Endodermal cell (in vitro differentiated cells): ENCODE measurements at places on chromosomes 1 and 21. TPM values are rescaled to one million over a fixed set of nuclear protein-coding genes. Genes with fewer than 3 reads are reported as not detected.
A peak's percentile ranks its signal among the peaks of the same experiment; 100 is the strongest.

DNA sequence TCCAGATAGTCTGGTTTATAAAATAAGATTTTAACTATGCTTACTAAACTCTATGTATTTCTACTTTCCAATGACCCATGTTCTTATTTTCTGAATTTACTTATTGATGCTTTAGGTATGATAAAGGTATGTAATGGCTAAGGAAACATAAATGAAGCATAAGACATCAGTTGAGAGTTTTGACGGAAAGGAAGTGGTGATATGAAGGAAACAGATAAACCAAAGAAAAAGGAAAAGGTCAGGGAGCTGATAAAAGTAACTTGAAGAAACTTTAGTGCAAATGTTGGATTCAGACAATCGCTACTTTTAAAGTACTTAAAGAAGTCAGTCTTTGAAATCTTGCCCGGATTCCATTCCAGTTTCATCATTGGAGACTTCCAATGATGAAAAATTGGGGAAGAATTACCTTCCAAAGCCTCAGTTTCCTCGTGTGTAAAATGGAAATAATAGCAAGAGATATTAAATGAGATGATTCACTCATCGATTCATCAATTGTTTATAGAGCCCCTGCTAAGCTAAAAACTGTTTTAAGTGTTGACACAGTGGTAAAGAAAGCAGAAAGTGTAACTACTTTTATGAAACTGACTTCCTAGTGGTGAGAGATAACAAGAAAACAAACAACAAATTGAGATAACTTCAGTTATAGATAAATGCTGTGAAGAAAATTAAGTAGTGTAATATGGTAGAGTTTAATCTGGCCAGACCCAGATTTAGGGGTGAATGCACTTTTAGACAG is 10.6 kb downstream of the PTPRC start:
- no peak for DNase-seq

DNA sequence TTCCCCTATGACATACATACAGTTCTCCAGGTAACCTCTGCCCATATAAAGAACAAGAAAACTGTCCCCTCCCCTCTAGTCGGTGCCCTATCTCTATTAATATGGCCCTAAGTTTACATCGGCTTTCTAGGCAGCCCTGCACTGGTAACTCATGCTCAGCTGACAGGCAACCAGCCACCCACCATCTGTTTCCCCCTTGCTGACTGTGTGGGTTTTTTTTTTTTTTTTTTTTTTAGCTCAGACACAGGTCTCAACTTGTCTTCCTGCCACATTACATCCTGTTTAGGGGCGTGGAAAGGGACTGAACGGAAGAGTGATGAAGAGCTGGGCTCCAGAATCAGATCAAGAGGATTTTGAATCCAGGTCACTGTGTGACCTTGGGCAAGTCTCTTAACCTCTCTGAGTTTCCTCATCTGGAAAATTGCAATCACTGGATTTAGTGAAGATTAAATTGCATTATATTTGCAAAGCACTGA is 14.0 kb downstream of the LAPTM5 start:
- DNase-seq, result no peak

DNA sequence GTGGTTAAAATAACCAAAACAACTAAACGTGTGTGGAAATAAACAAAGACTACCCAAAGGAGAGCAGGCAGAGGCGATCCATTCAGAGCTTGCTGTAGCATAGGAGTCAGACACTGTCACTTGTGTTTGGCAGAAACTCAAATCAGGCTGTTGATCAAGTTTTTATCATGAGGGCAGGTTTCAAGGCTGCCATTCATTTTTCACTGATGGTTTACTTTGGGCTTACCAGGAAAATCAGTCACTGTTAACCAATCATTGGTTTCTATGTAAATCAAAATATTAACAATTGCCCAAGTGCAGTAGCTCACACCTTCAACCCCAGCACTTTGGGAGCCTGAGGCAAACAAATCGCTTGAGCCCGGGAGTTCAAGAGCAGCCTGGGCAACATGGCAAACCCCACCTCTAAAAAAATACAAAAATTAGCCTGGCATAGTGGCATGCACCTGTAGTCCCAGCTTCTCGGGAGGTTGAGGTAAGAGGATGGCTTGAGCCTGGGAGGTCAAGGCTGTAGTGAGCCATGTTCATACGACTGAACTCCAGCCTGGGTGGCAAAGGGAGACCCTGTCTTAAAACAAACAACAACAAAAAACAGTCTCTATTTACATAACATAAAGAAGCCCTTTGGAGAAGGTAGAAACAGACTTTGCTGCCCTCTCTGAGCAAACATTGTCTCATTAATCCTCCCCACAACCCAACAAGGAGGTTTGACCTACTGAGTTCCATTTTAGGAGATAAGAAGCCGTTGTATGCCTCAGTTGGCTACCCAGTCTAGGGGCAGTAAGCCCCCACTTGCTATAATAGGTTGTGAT is 21.1 kb upstream of the ETS2 start:
- DNase-seq, result no peak

Gene SZT2
- 44.6 and 55.6 TPM in 2 replicates for total RNA-seq

- DNase-seq, result no peak
These were observed 51.3 kb downstream of the PTGS2 start for GRCh38 chr1:186628910-186629309.

Gene KLF18
- total RNA-seq, result not detected in 3 replicates

Gene ANKRD45
- 1.2 to 1.9 TPM (median 1.6 TPM) in 3 replicates for total RNA-seq

DNA sequence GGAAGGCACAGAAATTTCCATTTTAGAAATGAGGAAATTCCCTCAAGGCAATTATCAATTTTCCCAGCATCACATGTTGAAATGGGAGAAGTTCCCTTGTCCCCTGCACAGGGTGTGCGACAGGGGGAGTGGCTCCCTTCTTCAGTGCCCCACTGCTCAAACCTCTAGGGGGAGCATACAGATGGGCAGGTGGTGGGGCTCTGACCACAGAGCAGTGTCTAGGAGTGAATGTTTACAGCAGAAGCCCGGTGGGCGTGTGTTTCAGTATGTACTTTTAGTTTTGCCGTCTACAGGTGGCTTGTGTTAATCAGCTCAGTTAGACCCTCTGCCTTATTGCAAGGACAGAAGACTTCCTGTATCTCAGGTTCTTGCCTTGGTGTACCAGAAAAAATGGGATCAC is 493.7 kb upstream of the PLXNA2 start:
- DNase-seq, result no peak

GRCh38 chr1:213568929-213569815 is 418.6 kb upstream of the PROX1 start:
- no peak for DNase-seq

- no peak for DNase-seq
These were observed 129.1 kb upstream of the SOD1 start for GRCh38 chr21:31530364-31530763.

GRCh38 chr1:204331275-204331674 is 28.5 kb downstream of the PLEKHA6 start:
- DNase-seq, result no peak

Gene C1orf87
- not detected in 2 replicates for total RNA-seq

DNA sequence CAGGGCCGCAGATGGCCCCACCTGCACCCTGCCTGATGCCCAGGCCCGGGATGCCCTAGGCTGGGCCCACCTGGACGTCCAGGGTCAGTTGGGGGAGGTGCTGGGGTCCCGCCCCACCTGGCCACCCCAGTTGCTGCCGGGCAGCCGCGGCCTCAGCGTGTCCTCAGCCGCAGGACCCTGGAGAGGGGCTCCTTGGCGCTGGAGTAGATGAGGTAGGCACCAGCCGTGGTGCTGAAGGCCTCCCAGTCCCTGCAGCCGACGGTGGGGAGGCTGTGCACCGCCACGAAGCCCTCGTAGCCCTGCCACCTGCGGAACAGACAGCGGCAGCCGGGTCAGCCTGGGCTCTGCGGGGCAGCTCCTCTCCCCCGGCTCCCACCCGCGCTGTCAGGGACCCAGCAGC is 40.4 kb downstream of the KRTAP10-1 start:
- no peak for DNase-seq

DNA sequence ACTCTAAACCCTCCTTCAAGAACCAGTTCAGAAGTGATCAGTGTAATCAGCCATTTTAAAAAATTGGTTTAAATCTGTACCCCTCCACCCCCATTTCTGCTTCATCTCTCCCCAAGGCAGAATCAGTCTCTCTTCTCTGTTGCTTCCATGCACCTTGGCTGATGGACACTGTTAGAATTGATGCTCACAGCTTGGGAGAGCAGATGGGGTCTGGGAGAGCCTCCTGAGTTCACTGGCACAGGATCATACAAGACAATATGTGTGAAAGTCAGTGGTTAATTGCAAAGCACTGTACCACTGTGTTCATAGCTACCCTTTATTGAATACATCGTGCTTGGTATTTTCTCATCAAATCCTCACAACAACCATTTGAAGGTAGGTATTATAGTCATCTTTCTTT is 140.9 kb downstream of the ROR1 start:
- no peak for DNase-seq

Gene SPRR2F
- not detected in 3 replicates for total RNA-seq

- DNase-seq, result peak; percentile 82
These were observed 30.4 kb downstream of the RAP1GAP start for GRCh38 chr1:21638531-21639341.

DNA sequence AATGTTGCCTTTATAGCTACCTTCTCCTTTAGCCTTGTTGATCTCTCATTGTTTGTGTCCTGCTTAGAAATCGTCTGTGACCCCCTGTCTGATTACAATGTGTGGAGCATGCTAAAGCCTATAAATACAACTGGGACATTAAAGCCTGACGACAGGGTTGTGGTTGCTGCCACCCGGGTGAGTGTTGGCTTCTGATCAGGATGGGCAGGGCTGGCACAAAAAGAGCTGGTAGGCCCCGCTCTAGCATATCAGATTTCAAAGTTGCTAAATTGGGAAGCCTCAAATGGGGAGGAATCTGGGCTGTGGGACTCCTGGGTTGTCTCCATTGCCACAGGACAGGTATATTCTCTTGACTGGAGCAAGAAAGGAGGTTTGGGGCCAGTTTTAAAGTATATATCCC is 8.4 kb downstream of the NCSTN start:
- no peak for DNase-seq

DNA sequence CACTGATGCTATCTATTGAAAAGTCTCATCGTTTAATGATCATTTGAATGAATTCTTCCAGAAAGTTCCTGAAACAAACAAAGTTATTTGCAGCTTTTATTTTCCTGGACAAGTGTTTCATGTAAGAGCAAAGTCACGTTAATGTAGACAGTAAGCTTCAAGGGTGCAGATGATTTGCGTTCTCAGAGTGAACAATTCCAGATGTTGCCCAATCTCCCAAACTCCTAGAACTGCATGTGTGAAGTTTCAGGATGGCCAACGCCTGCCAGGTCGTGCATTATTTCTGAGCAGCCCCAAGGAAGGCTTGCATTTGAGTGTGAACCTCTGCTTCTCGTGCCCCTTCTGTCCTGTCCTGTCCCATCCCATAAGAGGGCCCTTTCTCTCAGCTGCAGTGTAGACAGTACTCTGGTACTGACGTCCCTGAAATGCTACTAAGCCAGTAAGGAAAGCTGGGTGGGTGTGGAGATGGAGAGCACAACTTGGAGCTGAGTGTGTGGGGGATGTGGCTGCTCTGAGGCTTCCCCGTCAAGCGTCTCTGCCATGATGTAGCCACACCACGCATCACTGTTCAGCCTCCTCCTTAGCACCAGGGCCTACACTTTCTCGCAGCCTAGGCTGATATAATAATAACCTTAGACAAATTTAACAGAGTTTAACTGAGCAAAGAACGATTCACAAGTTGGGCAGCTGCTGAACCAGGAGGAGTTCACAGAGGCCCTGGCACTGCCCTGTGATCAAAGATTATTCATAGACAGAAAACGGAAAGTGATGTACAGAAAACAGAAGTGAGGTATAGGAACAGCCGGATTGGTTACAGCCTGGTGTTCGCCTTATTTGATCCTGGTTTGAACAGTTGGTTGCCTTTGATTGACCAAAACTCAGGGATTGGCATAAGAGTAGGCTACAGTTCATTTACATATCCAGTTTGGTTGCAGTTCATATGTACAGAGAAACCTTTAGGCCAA is 50.4 kb downstream of the RHOU start:
- DNase-seq, result no peak

GRCh38 chr1:233189526-233189925 is 106.0 kb downstream of the PCNX2 start:
- no peak for DNase-seq

- no peak for DNase-seq
These were observed 215.5 kb upstream of the VAMP3 start for GRCh38 chr1:7555391-7556185.

Gene TRABD2B
- total RNA-seq, result 19.0 and 28.0 TPM in 2 replicates

DNA sequence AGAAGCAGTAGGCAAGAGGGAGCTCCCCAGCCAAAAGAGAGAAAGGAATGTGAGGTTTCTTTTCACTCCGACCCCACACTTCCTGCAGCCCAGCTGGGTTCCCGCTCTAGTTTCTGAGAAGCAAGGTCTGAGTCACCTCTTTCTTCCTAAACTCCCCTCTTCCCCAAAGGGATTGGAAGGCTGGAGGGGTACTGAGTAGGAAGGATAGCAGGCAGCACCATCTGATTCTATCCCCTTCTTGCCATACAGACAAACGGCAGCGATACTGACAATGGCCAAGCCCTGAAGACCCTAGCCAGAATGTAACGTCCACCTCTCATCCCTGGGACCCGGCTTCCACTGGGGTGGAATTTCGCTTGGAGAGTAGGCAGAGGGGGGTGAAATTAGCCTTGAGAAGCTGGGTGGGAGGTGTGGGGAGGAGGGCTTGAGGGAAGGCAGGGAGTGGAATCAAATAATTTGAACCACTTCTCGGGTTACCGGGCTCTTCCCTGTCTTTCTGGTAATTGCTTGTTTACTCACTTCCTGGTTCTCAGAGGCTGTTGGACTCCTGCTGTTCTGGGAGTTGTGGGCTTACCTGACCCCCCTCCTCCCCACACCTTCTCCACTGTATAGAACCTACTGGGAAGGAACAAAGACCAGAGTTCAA is 13.2 kb downstream of the IER5 start:
- DNase-seq, result peak; percentile 92

- no peak for DNase-seq
These were observed 42.4 kb upstream of the RUNX1 start for GRCh38 chr21:35091496-35091895.

DNA sequence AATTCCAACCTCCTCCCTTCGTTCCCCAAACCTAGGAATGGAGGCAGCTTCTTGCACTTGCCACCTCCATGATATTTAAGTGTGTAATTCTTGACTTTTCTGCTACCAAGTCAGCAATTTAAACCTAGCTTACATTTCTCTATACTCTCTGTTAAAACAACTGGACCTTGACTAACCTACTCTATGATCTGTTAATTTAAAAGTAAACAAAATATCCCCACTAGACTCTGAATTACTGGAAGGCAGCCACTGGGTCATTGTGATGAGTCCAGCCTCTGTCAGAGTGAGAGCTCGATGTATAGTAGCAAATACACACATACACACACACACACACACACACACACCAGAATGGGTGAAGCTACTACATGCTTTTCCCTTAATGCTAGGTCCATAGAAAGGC is 40.0 kb upstream of the DHCR24 start:
- no peak for DNase-seq

Gene CLCA2
- not detected in 2 replicates for total RNA-seq

DNA sequence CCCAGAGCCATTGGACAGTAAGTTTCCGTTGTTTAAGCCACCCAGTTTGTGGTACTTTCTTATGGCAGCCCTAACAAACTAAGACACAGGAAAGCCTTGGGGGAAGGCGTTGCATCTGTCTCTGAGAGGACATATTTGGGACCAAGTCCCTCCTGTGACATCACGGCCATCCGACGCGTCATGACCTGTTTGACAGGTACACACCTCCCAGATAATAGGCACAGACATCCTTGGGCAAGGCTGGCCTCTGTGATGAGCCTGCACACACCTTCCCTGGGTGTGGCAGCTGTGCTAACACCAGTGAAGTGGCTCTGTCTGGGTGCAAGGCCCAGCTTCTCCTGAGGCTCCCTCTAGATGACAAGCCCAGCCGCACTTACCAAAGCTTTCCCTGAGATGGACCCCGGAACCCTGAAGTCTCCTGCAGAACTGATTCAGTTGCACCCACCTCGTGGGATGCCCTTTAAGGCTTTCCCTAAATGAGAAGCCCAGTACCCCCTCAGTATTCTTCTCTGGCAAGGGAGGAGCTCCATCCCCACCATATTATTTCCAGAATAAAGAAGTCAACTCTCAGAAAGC is 136.5 kb downstream of the ZSCAN20 start:
- no peak for DNase-seq
